ENCODE measurements at places on chromosomes 12 and 14. TPM values are rescaled to one million over a fixed set of nuclear protein-coding genes. Genes with fewer than 3 reads are reported as not detected.
A peak's percentile ranks its signal among the peaks of the same experiment; 100 is the strongest.

The TAS2R7 gene
- not detected for total RNA-seq

- peaks cover 10% of the 10 kb centered on the region for H3K36me3 ChIP-seq
- H3K4me3 ChIP-seq: no peak overlapping the region
- DNase-seq: no peak
- H3K27me3 ChIP-seq: peaks cover 4% of the 10 kb centered on the region
- no peak overlapping the region for H3K27ac ChIP-seq
Observed at GRCh38 chr14:103362780-103363179, 22.4 kb upstream of the MARK3 start.

- no peak overlapping the region for H3K27ac ChIP-seq
- H3K4me3 ChIP-seq: no peak overlapping the region
- peaks cover 23% of the 10 kb centered on the region for H3K4me1 ChIP-seq
- DNase-seq: no peak
- no peaks in the 10 kb centered on the region for H3K27me3 ChIP-seq
Observed at GRCh38 chr14:69408331-69408960, 10.0 kb downstream of the SLC39A9 start.

DNA sequence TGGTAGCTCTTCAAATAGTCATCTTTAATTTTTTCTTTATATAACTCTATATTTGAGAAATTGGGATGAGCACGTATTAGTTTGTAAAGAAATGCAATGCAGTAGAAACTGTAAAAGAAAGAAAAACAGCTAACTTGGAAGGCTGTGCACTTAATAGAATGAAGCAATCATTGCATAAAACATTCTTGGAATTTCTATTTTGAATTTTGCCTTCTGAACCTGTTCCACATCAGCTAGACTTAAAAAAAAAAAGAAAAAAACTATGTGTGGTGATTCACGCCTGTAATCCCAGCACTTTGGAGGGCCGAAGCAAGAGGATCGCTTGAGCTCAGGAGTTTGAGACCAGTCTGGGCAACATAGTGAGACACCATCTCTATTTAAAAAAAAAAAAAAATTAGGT lies 29.4 kb downstream of the SCN8A start:
- no peak for DNase-seq
- H3K27ac ChIP-seq: no peak overlapping the region
- no peak overlapping the region for H3K4me3 ChIP-seq
- no peaks in the 10 kb centered on the region for H3K36me3 ChIP-seq
- H3K27me3 ChIP-seq: peaks cover 2% of the 10 kb centered on the region

DNA sequence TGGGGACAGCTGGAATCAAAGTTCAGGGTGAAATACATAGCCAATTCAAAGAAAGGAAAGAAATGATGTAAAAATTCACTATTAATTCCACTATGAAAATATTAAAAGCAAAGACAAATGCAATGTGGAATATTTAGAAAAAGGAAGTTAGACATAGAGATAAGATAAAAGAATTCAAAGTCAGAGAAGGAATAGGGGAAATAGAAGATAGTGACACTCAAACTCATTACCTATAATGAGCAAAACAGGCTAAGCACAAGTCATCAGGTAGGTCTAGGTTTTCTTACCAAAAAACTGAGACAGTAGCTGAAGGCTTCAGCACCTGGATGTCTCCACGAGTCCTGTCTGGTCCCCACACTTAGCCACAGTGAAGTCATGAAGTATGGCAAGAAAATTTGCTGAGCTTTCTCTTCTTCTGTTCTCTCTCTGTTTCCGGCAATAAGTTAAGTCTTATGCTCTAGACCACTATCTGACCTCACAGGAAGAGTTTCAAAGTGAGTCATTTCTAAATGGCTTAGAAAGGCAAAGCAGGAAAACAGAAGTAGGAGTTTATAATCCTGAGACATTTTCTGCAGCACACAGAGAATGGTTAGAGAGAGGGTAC lies at the start of gene C3AR1:
Gene C3AR1 (minus strand): TSS at position 369 of the 604 bp plus-strand sequence. CDS start 6,174 bp downstream, outside the sequence.
- peak within 1 kb of the TSS; percentile 22 for H3K4me3 ChIP-seq
- peak within 1 kb of the TSS; percentile 63 for H3K27ac ChIP-seq
- H3K27me3 ChIP-seq: no peaks in the 10 kb centered on the region
- DNase-seq: peak; percentile 44
- H3K36me3 ChIP-seq: no peaks in the 10 kb centered on the region

GRCh38 chr14:101926085-101926484 lies 38.3 kb upstream of the DYNC1H1 start:
- no peaks in the 10 kb centered on the region for H3K27me3 ChIP-seq
- peaks cover 6% of the 10 kb centered on the region for H3K36me3 ChIP-seq
- H3K4me3 ChIP-seq: no peak overlapping the region
- no peak overlapping the region for H3K27ac ChIP-seq

GRCh38 chr12:5038781-5039311 lies 4.8 kb upstream of the KCNA5 start:
- peaks cover 4% of the 10 kb centered on the region for H3K4me1 ChIP-seq
- no peak overlapping the region for H3K27ac ChIP-seq
- H3K4me3 ChIP-seq: no peak overlapping the region
- DNase-seq: no peak
- H3K27me3 ChIP-seq: peaks cover 22% of the 10 kb centered on the region

- H3K27me3 ChIP-seq: peaks cover 2% of the 10 kb centered on the region
- no peak overlapping the region for H3K4me3 ChIP-seq
- H3K36me3 ChIP-seq: no peaks in the 10 kb centered on the region
- no peaks in the 10 kb centered on the region for H3K4me1 ChIP-seq
- DNase-seq: no peak
Observed at GRCh38 chr14:78586681-78587080, 416.5 kb downstream of the NRXN3 start.

DNA sequence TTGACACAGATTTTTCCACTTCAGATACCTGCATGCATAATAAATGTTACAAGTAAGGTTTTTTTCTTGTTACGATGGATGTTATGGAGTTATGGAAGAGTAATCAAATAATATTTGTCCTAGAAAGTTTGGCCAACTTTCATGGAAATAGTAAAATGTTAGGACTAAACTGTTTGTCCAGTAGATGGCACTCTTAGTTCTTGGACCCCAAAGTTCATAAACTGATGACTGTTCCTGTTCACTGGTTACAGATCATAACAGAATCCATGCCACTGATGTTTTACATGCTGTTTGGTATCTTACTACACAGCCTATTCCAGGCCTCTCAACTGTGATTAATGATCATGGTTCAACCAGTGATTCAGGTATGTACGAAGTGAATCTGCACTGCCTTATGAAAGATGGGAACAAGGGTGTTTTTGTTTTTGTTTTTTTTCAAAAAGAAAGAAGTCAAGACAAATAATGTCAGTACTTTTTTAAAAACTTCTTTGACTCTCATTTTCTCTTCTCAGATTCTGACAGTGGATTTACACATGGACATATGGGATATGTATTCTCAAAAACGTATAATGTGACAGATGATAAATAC lies 48.8 kb upstream of the SLCO1C1 start:
- H3K4me3 ChIP-seq: no peak overlapping the region
- no peak for DNase-seq
- H3K27me3 ChIP-seq: no peaks in the 10 kb centered on the region
